ENCODE measurements at places on chromosomes 16 and 17.

- H3K4me3 ChIP-seq: no peak overlapping the region
- no peaks in the 10 kb centered on the region for H3K4me1 ChIP-seq
- DNase-seq: no peak
Measured at GRCh38 chr17:66755101-66755943, 79.6 kb upstream of the CACNG5 start.

DNA sequence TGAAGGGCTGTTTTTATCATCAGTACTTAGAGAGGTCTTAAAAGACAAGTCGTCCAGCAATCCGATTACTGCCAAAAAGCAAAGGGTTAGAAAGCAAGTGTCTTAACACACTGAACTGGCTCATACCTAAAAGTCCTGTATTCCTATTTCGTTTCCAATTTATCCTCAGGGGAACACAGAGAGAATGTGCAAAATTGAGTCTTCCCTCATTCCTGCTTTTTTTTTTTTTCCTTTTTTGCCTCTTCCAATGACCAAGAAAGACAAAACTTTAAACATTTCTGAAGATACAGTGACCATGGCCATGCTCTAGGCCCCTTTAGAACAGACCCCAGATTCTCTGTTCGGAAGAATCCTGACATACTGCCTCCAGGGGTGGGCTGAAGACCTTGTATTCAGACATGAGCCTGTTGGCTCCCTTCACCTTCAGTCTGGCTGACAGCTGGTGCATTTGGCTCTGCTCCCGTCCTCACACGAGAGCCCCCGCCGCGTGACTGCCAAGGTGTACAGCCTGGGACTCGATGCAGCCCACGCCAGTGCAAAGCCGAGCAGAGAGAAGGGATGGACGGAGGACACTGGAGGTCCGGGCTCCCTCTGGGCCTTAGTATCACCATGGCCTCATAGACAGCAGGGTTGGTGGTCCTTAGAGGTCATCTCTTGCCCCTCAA is 47.0 kb downstream of the COTL1 start:
- H3K27me3 ChIP-seq: peaks cover 3% of the 10 kb centered on the region
- no peak overlapping the region for H3K27ac ChIP-seq
- no peaks in the 10 kb centered on the region for H3K36me3 ChIP-seq
- H3K4me1 ChIP-seq: no peaks in the 10 kb centered on the region
- no peak overlapping the region for H3K4me3 ChIP-seq

DNA sequence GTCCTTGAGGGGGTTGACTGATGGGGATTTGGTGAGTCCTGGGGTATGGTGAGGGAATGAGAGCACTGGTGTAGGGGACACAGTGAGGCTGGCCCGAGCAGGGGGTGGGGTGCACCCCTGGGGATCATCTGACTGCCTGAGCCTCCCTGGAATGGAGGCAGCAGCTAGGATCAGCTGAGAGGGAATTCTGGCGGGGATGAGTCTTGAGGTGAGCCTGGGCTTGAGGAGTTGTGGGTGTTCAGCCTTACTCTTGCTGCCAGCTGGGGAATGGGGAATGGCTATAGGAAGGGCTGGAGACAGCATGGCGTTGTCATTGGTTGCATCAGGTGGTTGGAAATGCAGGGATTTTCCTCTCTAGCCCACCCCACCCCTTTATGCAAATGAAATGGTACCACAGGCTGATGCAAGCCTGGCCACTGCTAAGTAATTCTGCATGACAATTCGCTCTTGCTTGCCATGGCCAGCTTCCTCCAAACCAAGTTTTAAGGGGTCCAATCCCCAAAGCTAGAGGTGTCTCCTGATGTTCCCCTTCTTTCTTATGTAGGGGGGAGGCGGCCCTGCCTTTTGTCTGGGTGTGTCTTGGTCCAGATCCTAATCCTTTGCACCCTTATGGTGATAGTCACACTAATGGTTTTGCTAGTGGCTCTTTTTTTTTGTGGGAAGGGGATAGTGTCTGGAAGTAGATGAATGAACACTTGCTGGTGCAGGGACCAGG is 7.5 kb downstream of the NFE2L1 start:
- peaks cover 99% of the 10 kb centered on the region for H3K36me3 ChIP-seq
- peaks cover 48% of the 10 kb centered on the region for H3K4me1 ChIP-seq
- no peaks in the 10 kb centered on the region for H3K27me3 ChIP-seq
- H3K4me3 ChIP-seq: no peak overlapping the region
- DNase-seq: peak; percentile 39

- peaks cover 64% of the 10 kb centered on the region for H3K36me3 ChIP-seq
- H3K4me3 ChIP-seq: no peak overlapping the region
- H3K27me3 ChIP-seq: no peaks in the 10 kb centered on the region
- no peaks in the 10 kb centered on the region for H3K4me1 ChIP-seq
Measured at GRCh38 chr16:2095315-2095853, 40.3 kb downstream of the PKD1 start.

DNA sequence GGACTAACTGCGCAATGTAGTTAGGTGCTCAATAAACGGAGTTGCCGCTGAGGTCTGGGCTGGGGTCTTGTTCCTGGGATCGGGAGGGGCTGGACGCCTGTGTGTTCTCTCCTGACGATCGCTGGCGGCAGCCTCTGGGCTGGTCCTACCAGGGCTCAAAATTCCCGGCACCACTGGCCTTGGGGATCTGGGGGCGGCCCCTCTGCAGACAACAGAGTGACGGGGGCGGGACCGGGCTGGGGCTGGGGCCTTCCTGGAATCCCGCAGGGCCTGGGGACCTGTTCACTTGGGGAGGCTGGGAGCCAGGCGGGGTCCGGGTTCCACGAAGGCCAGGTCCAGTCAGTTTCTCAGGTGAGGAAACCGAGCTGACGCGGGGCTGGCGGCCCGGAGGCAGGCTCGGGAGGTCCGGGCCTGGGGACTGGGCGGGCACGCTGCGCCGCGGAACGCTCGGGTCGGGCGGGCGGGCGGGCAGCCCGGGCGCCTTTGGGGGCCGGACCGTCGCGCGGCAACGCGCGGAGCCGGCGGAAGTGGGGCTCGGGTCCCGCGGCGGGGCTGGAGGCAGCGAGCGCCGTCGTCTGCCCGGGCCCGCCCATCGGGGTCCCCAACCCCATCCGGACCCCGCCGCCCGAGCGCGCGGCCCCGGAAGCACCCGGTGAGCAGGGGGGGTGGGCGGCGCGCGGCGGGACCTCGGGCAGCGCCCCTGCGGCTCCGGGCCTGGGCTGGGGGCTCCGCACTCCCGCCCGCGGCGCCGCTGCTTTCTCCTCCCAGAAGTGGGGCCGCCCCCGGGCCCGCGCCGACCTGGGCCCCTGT is at the start of gene PIGQ:
Gene PIGQ (plus strand): TSS at position 524 of the 810 bp plus-strand sequence. CDS start 4,107 bp downstream, outside the sequence.
- H3K4me1 ChIP-seq: peaks cover 49% of the 10 kb centered on the region
- H3K4me3 ChIP-seq: peak within 1 kb of the TSS; percentile 100
- peak; percentile 79 for DNase-seq
- H3K36me3 ChIP-seq: peaks cover 23% of the 10 kb centered on the region
- H3K27me3 ChIP-seq: no peaks in the 10 kb centered on the region

GRCh38 chr17:65074778-65075250 is 18.3 kb upstream of the GNA13 start:
- no peak overlapping the region for H3K27ac ChIP-seq
- no peaks in the 10 kb centered on the region for H3K4me1 ChIP-seq
- H3K4me3 ChIP-seq: no peak overlapping the region
- DNase-seq: no peak

- no peak overlapping the region for H3K4me3 ChIP-seq
- no peak overlapping the region for H3K27ac ChIP-seq
- DNase-seq: no peak
- H3K27me3 ChIP-seq: no peaks in the 10 kb centered on the region
Measured at GRCh38 chr16:69120096-69120664, 12.2 kb downstream of the CHTF8 start.

GRCh38 chr16:5820472-5820871 is 722.9 kb upstream of the EEF2KMT start:
- no peaks in the 10 kb centered on the region for H3K4me1 ChIP-seq
- H3K27ac ChIP-seq: no peak overlapping the region
- no peaks in the 10 kb centered on the region for H3K27me3 ChIP-seq
- no peak overlapping the region for H3K4me3 ChIP-seq

DNA sequence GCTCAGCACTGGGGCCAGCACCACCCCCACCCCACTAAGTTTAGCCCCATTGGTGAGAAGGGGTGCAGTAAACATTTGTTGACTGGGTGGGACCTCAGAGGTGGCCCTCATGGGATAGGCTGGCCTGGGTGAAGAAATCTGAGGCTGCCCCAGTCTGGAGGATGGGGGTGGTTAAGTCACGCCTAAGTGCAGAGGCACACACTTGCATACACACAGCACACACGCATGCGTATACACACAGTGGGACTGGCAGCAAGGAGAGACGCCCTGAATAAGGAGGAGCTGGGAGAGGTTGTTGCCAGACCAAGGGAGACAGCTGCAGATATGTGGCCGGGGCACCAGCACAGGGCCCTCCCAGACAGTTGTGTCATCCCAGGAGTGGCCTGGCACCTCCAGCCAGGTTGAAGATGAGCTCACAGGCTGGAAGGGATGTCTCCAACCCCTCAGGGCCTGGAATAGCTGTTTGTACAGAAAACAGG is 3.0 kb upstream of the BCAR1 start:
- H3K4me3 ChIP-seq: no peak overlapping the region
- H3K4me1 ChIP-seq: no peaks in the 10 kb centered on the region
- no peak for DNase-seq
- H3K27me3 ChIP-seq: peaks cover 7% of the 10 kb centered on the region
- H3K27ac ChIP-seq: no peak overlapping the region
- H3K36me3 ChIP-seq: no peaks in the 10 kb centered on the region

GRCh38 chr17:76193591-76193990 is 46.7 kb downstream of the RNF157 start:
- peak overlapping the region; percentile 95 for H3K27ac ChIP-seq
- H3K4me1 ChIP-seq: peaks cover 53% of the 10 kb centered on the region
- DNase-seq: no peak
- H3K27me3 ChIP-seq: no peaks in the 10 kb centered on the region
- H3K36me3 ChIP-seq: no peaks in the 10 kb centered on the region

DNA sequence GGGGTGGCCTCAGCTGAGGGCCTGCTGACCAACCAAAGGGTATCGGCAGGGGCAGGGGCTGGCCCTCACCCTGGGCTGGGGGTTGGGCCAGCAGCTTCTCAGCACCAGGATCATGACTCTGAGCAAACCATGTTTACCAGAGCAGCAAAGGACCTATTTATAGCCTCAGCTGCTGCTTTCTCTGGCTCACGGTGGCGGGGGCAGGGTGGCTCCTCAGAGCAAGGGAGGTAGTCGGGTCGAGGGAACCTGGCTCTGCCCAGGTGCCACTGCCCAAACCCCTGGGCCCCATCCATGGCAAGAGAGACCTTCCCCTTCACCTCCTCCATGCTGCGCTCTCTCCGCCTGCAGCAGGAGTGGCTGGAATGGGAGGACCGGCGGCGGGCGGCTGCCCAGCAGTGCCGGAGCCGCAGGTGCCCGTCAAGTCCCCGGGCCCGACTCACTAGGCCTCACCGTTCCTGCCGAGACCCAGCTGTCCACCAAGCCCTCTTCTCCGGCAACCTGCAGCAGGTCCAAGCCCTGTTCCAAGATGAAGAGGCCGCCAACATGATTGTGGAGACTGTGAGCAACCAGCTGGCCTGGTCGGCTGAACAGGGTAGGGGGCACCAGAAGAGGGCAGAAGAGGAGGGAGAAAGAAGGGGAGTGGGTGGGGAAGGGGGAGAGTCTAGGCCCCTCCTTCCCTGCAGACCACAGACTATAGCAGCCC is at the start of gene ASB16:
Gene ASB16 (plus strand): TSS at position 206 of the 703 bp plus-strand sequence. CDS start 86 bp downstream, at position 292.
- DNase-seq: no peak
- no peaks in the 10 kb centered on the region for H3K4me1 ChIP-seq
- no peaks in the 10 kb centered on the region for H3K27me3 ChIP-seq
- H3K4me3 ChIP-seq: no peak within 1 kb of the TSS
- no peak within 1 kb of the TSS for H3K27ac ChIP-seq

- H3K27ac ChIP-seq: no peak overlapping the region
- H3K4me1 ChIP-seq: no peaks in the 10 kb centered on the region
- H3K27me3 ChIP-seq: peaks cover 20% of the 10 kb centered on the region
- DNase-seq: no peak
- no peak overlapping the region for H3K4me3 ChIP-seq
Measured at GRCh38 chr17:40915721-40916256, 21.7 kb downstream of the KRT23 start.

GRCh38 chr16:25081702-25082101 is 29.8 kb upstream of the LCMT1 start:
- no peak for DNase-seq
- H3K27ac ChIP-seq: no peak overlapping the region
- H3K36me3 ChIP-seq: no peaks in the 10 kb centered on the region
- H3K27me3 ChIP-seq: no peaks in the 10 kb centered on the region
- no peaks in the 10 kb centered on the region for H3K4me1 ChIP-seq

GRCh38 chr17:19243838-19244237 is 6.7 kb downstream of the EPN2 start:
- H3K36me3 ChIP-seq: no peaks in the 10 kb centered on the region
- H3K27me3 ChIP-seq: peaks cover 9% of the 10 kb centered on the region
- DNase-seq: no peak
- H3K4me3 ChIP-seq: no peak overlapping the region

DNA sequence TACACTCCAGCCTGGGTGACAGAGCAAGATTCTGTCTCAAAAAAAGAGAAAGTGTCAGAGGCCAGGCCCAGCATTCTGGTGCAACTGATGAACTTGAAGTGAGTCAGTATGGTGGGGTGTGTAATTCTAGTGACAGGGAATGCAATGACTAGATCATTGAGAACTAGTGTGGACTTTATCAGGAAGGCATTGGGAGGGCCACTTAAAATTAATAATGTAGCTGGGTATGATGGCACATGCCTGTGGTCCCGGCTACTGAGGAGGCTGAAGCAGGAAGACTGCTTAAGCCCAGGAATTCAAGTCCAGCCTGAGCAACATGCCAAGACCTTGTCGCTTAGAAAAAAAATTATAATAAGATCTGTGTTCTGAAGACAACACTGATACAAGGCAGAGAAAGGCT is 90.8 kb downstream of the STX8 start:
- no peak overlapping the region for H3K4me3 ChIP-seq
- H3K27me3 ChIP-seq: no peaks in the 10 kb centered on the region
- DNase-seq: no peak
- H3K27ac ChIP-seq: no peak overlapping the region
- H3K4me1 ChIP-seq: no peaks in the 10 kb centered on the region

DNA sequence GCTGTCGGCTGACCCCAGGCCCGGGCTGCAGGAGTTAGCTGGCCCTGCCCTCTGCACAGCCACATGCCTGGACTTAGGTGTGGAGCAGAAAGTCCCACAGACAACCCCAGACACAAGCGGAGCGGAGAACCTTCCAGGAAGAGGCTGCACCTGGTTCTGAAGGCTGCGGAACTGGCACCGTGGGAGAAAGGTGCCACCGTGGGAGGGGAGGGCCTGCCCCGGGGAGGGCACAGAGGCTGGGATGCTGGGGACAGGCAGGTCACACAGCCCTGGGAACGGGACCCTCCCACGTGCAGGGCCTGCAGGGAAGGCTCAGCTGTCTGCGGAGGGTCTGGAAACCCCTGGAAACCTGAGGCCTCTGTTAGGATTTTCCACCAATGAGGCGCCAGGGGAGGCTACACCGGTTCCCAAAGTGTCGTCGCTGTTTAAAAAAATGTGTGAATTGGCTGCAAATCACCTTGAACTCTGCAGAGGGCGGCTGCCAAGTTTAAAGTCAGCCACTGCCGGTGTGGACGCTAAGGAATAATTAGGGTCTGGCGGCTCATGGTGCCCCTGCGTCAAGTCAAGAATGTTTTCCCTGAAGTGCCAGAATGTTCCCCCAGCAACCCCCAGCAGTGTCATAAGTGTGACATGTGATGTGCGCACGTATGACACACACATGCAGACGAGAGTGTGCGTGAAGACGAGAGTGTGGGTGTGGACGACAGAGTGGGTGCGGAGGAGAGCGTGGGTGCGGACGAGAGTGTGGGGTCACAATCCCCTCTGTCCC is 50.9 kb upstream of the PABPN1L start:
- no peak for DNase-seq
- H3K27ac ChIP-seq: no peak overlapping the region
- H3K27me3 ChIP-seq: no peaks in the 10 kb centered on the region
- H3K4me3 ChIP-seq: no peak overlapping the region
- H3K4me1 ChIP-seq: no peaks in the 10 kb centered on the region
